ENCODE measurements at places on chromosomes 1 and 21.

- no peak for DNase-seq
Measured at GRCh38 chr1:206575894-206576737, 36.1 kb downstream of the EIF2D start.

DNA sequence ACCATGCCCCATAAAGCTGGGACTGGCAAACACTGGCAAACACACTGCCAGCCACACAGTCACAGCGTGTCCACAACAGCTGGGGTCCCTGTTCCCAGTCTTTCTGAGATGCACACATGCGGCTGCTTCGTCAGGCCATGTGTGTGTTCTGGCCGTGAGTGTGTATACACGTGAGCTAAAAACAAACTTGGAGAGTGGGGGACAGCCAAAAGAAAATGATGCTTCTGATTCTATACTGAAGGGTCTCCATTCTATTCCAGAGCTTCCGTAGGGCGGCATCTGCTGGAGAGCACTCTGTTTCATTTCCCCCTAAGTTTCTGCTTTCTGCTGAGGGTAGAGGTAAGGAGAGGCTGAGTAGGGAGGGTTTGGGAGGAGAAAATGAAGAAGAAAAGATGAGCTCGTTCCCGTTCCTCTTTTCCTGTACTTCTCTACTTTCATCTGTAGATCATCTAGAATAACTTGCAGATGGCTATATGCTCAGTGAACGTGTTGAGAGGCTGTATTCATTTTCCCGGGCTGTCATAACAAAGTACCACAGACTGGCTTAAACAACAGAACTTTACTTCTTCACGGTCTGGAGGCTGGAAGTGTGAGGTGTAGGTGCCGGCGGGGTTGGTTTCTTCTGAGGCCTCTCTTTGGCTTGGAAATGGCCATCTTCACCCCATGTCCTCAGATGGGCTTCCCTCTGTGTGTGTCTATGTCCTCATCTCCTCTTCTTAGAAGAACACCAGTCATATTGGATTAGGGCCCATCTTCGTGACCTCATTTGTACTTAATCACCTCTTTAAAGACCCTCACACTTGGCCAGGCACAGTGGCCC lies 151.6 kb downstream of the TOMM20 start:
- DNase-seq, result no peak

GRCh38 chr1:4778056-4778455 lies 123.6 kb downstream of the AJAP1 start:
- no peak for DNase-seq

DNA sequence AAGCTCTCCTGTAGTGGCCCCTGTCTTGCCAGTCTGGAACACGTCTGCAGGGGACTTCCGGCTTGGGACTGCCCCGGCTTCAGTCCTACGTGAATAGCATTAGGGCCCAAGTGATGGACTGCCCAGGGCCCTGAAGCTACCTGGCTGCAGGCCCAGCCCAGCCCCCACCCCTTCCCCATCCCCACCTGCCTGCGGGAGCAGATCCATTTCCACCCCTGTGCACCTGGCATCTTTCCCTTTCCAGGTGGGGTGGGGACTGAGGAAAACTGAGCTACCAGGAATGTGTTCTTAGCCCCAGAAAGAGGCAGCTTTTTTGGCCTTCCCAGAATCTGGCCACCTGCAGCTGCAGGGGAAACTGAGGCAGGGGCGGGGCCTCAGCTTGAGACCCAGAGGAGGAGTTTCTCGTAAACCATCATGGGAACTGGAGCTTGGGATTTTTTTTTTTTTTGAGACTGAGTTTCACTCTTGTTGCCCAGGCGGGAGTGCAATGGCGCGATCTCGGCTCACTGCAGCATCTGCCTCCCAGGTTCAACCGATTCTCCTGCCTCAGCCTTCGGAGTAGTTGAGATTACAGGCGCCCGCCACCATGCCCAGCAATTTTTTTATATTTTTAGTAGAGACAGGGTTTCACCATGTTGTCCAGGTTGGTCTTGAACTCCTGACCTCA lies 3.2 kb downstream of the EDN2 start:
- no peak for DNase-seq

DNA sequence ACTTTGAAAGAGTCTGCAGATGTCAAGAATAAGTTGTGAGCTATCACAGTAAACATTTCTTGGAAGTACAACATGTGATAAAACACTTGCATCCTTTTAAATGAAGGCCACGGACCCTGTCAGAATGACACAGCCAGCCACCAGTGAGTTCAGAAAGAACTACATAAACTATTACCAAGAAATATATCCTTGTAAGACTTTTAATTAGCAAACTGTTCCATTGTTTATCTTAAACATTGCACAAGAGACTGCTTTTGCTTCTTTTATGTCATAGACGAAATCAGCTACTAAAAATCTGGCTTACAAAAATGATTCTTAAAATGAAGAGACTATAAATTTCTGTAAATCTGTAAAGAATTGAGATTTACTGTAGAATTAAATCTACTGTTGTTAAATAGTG lies 17.9 kb downstream of the LRRC7 start:
- DNase-seq, result no peak

DNA sequence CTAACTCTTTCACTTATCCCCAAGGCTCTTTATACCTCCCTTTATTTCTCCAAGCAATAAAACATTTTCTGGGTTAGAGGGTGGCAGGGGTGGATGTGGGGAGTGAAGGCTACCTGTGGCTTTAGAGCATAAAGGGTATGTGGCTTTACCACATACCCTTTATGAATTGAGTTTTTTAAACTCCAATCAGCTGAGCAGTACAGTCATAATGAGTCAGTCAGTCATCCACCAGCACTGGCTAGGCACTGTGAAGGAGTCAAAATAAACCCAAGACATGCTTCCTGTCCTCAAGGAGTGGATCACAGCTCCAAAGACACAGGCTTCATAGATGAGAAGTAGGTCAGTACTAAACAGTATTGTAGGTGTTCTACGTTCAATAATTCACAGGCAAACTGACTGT lies 2.6 kb upstream of the TDRD10 start:
- no peak for DNase-seq

- no peak for DNase-seq
Measured at GRCh38 chr1:211229365-211229759, 29.8 kb upstream of the RCOR3 start.

- DNase-seq, result peak; percentile 81
Measured at GRCh38 chr1:151346769-151347522, at the start of gene RFX5. RFX5 (minus strand) TSS chr1:151347252; CDS start chr1:151346320, 932 bp downstream.

DNA sequence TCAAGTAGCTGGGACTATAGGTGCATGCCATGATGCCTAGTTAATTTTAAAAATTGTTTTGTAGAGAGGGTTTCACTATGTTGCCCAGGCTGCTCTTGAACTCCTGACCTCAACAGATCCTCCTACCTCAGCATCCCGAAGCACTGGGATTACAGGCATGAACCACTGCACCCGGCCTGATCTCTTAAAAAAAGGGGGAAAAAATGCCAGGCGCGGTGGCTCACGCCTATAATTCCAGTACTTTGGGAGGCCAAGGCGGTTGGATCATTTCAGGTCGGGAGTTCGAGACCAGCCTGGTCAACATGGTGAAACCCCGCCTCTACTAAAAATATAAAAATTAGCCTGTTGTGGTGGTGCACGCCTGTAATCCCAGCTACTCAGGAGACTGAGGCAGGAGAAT lies 13.2 kb downstream of the AVPR1B start:
- DNase-seq, result no peak

DNA sequence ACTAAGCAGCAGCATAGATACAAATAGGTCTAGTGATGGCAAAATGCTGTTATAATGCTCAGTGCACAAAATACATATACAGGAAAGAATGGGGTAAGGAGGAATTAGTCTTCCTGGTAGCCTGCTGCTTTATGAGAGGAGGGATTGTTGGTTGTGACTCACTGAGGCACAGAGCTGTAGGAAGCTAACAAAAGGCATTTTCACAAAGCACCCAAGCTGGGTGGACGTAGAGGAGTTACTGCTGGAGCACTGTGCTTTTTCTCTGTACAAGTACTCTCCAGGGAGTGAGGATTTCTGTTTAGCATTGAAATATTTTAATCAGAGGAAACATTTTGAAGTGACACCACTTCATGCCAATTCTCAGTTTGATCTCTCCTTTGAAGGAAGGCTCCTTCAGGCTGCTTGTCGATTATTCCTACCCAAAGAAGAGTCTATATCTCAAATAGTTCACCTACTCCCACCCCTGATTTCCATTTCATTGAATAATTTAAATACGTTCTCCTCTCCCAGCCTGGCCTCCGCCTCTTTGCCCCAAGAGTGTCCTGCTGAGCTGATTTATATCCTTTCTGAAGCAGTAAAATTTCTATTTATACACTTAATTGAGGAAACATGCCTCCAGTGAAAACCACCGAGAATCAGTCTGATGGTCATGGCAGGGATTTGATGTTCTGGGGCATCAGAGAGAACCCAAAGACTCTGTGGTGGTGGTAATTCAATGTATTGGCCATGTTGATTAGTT lies 271.9 kb downstream of the HHAT start:
- DNase-seq, result no peak

- no peak for DNase-seq
Measured at GRCh38 chr1:203323587-203323986, 18.3 kb downstream of the BTG2 start.

DNA sequence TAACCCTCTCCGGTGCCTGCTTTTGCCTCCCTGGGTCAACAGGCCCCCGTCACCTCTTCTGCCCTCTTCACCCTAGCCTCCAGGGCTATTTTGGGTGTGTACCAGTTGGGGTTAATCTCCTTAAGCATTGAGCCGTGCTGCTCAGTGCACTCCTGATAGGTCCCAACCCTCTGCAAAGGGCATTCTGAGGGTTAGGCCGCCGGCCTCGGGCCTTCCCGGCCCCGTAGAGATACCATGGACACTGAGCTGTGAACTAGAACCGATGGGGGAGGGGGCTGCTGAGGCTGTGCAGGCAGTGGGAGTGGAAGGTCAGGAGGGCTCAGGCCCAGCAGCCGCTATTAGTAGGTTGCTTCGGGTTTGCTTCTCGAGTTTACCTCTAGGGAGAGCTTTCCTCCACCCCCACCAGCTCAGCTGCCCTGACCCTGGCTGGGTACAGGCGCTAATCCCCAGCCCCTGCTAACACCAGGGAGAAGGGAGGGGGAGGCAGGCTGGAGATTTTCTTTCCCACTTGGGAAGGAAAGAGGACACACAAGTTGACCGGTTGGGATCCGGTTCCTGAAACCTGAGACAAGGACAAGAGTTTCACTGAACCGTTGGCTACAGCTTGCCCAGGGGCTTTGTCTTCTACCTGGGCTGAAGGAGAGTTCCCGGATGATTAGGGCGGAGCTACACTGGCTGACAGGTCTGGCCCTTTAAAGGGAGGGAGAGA lies 4.8 kb downstream of the LMOD1 start:
- DNase-seq, result no peak

DNA sequence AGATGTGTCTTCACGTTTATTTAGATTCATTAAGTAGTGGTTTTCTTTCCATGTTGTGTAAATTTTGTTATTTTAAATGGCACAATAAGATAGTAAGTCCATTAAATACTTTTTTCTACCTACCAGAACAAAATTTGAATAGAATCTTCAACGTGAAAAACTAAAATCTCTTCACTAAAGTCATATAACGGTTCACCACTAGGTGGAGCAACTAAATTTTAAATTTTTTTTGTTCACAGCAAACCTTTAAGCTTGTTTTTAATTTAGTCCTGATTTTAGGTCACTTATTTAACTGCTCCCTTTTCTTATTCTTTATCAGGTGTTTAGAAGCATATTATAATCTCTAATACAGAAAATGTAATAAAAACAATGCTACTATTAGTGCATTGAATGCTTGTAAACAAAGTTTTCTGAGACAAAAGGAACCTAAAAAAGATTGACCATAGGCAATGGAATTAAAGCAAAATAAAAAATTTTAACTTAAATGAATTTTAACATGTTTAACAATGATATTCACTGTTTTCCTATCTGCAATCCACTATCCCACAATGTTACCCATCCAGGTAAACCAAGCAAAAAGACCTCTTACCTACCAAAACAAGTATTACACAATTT lies 28.3 kb upstream of the PKN2 start:
- no peak for DNase-seq

- no peak for DNase-seq
Measured at GRCh38 chr1:173300061-173301044, 93.2 kb upstream of the TNFSF4 start.

GRCh38 chr1:14919289-14919688 lies 234.3 kb upstream of the TMEM51 start:
- no peak for DNase-seq

DNA sequence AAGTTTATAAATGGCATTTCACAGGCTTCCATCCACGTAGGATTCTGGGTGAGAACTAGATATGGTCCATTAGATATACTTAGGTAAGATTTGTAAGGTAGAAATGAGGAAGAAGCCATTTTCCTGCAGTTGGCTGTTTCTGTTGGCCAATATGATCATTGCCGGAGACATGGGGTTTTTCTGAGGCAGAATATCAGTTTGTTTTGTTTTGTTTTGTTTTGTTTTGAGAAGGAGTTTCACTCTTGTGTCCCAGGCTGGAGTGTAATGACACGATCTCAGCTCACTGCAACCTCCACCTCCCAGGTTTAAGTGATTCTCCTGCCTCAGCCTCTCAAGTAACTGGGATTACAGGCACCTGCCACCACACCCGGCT lies 8.7 kb upstream of the EYA3 start:
- DNase-seq, result no peak

DNA sequence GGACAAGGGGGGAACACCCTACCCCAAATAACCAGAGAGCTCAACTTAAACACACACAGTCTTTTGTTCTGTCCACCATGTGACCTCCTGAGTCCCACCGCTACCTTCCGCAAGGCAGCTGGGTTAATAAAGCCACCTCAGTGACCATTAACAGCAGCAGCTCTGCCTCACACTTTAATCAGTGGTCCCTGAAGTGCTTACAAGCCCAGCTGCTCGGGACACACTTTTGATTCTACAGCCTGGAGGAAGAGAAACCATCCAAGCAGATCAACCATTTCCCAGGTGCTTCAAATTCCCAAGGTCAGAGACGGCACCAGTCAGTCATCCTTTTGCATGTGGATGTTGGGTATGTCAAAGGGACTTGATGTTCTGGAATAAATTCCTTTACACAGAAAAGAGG lies 70.1 kb downstream of the KCNJ15 start:
- no peak for DNase-seq

DNA sequence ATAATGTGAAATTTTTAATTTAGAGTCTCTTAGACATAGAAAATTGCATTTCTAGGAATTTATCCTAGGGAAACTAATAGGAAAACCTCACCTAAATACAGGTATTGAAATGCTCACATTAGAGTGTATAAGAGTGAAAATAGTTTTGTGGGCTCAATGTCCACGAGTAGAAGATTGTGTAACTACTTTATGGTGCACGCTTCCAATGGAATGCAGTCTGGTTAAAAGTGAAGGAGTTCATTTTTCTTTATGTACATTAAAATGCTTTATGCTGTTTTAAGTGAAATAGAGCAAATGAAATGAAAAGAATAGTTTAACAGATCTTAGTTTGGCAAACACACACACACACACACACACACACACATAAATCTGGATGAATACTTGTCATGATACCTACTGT lies 278.2 kb downstream of the USP25 start:
- no peak for DNase-seq
